ENCODE measurements at places on chromosomes 2 and 18.
A peak's percentile ranks its signal among the peaks of the same experiment; 100 is the strongest.

- no peak for DNase-seq
Observed at GRCh38 chr2:96233436-96233835, 24.8 kb upstream of the STARD7 start.

- DNase-seq, result peak; percentile 8
Observed at GRCh38 chr2:47782381-47782670, 619 bp upstream of the MSH6 start.

- no peak for DNase-seq
Observed at GRCh38 chr18:42801706-42802105, 313.8 kb downstream of the RIT2 start.

GRCh38 chr18:38957736-38958135, 1392.1 kb upstream of the CELF4 start:
- no peak for DNase-seq

- no peak for DNase-seq
Observed at GRCh38 chr2:72744049-72744448, 81.8 kb downstream of the EXOC6B start.

Measured in NCI-H2029 treated with DMSO at 0.1 percent for 48 hours (cell line).